ENCODE measurements at places on chromosomes 7 and 10.

GRCh38 chr7:126937171-126937570 is 315.6 kb downstream of the GRM8 start:
- DNase-seq = no peak

- DNase-seq = no peak
Measured at GRCh38 chr7:4299431-4299830, 382.7 kb upstream of the FOXK1 start.

DNA sequence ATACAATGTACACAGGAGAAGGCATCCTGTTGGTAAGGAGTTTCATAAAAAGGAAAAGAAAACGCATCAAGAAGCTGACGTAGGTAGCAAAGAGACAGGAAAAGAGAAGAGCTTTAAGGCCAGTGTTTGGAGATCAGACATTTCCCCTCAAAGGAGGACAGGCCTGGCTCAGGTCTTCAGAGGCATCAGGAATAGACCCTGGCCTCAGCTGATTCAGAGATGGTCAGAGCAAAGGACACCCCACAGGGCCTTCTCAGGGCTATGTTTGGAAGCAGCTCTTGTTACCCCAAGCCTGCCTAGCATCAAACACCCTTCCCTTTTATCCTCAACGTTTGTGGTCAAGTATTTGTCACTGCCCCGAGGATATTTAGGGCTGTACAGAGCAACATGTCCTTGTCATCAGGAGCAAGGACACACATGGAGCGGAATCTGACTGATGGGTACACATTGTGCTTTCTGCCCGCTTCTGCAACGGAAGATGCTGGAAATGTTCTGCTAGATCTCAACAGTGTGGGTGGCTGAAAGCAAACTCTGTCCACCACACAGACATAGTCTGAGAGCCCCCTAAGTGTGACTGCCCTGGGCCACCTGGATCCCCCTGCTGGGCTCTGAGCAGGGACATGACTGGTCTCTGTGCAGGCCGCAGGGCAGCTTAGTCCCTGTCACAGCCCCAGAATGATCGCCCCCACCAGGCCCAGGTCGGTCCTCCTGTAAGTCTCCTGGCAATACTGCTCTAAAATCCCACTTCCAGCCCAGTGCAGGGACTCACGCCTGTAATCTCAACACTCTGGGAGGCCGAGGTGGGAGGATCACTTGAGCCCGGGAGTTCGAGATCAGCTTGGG is 1.0 kb upstream of the ZDHHC4 start:
- DNase-seq = no peak

DNA sequence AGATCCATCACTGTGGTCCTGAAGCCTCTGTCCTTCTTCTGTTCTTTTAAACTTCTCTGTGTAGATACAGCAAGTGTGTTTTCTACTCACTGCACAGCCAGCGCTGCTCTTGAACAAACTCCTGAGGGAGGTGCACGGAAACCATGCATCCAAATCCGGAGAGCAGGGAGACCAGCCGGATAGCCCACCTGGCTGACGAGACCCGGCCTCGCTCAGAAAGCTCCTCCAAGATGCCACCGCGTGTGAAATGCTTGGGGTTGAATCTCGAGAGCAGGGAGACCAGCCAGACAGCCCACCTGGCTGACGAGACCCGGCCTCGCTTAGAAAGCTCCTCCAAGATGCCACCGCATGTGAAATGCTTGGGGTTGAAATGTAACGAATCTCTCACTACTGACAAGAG is 602.0 kb downstream of the PTPRN2 start:
- DNase-seq = no peak

DNA sequence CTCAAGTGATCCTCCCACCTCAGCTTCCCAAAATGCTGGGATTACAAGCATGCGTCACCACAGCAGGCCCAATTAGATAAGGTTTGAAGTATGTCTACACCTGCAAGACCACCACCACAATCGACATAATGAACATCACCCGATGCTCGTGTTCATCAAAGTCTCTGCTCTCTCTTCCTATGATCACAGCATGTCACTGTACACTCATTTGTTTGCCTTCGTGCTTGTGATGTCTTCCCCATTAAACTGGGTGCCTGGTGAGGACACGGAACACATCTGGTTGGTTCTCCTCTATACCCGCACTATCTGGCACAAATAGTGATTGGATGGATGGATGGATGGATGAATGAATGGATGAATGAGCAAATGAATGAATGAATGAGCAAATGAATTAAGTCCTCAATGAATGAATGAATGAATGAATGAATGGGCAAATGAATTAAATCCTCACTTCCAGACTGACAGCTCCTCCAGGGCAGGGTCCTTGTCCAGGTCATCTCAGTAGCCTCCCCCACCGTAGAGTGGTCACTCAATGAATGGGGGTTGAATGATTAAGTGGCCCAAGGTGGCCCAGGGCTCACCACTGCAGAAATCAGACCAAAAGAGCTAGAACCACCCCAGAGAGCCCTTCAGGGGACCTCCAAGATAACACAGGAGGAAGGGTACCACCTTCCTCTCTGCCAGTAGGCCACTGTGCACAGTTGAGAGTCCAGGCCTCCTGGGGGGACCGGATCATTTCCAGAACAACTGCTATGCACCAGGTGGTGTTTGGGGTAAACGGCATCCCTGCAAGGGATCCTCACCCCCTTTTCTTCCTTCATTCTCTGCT is 101.9 kb upstream of the TNRC18 start:
- DNase-seq = no peak

Data from CD4-positive, alpha-beta T cell treated with Interleukin-6 at 100 ng/mL for 8 hours (primary cell).